NCI-H2081 treated with DMSO at 0.1 percent for 48 hours (cell line): ENCODE measurements at places on chromosomes 5 and 9.

- no peak for DNase-seq
Observed at GRCh38 chr5:151110992-151111391, 30.2 kb upstream of the TNIP1 start.

GRCh38 chr9:6689893-6690674 lies 44.6 kb upstream of the GLDC start:
- DNase-seq = no peak

DNA sequence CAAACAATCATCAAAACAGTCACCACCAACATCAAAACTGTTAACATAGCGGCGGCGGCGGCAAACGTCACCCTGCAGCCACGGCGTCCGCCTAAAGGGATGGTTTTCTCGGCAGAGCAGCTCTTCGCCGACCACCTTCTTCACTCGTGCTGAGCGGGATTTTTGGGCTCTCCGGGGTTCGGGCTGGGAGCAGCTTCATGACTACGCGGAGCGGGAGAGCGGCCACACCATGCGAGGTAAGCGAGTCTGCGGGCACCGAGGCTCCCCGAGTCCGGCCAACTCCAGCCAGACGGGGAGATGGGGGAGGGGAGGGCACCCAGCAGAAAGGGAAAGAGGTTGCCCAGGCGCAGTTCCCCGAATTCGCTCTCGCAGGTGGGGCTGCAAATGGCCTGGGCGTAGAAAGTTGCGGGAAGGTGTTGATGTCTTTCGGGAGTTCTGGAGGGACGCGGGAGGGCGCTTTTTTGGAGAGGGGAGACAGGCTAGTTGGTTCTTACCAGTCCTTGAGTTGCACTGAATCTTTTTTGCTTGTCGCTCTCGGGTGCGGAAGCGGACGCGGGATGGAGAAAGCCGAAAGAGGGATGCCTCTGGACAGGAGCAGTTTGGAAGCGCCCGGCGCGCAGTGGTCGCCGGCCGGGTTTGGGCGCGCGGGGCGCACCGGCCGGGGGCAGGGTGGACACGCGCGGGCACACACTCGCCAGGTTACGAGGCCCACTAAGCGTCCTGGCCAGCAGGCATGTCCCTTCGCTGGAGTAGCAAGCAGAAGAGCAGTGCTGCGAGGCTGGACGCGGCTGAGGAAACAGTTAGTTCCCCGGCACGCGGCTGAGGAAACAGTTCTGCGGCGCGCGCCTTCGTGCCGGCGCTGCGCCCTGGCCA lies 849 bp downstream of the RORB start:
- DNase-seq = no peak

DNA sequence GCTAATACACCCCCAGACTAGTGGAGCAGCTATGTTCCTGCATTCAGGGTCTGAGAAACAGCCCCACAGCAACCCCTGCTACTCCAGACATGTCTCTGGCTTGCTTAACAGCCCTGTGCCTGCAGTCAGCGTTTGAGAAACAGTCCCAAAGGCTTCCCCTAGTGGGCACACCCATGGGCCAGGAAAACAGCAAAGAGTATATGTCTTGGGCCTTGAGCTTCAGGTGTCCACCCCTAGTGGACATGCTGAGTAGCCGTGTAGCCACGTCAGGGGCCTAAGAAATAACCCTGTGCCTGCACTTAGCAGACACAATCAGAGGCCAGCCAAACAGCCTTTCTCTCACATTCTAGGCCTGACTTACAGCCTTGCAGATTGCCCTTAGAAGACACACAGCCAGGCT lies 698.6 kb downstream of the PTPRD start:
- no peak for DNase-seq

GRCh38 chr9:91736898-91737601 lies 213.0 kb downstream of the ROR2 start:
- DNase-seq = no peak

- no peak for DNase-seq
Observed at GRCh38 chr9:77816641-77817341, 168.7 kb upstream of the GNA14 start.

DNA sequence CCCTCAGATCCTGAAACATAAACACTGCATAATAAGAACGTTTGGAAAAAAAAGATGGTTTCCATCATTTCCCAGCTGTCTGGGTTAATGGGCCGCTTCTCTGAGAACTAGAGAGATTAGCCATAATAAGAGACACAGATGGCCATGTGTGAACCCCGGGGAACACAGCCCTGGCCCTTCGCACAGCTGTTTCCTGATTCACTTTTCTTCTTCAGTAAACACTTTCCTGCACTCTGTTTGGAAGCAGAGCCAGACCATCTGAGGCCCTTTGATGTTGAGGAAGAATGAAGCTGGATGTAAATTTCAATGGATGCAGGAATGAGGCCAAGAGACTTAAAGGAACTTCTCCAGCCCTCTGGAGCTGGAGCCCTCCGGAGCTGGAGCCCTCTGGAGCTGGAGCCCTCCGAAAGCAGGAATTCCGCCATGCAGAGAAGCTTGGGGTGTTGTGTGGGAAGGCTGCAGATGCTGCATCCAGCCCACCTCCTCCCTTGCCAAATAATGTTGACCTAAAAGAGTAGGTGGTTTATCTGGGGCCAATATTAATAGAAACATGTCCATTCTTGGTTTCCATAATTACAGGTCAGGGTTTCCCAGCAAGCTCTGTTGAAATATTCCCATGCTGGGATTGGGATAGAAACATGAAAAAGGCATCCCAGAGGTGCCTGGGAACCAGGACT lies 218.9 kb downstream of the NXNL2 start:
- DNase-seq = no peak
